ENCODE measurements at places on chromosomes 4 and X. TPM values are rescaled to one million over a fixed set of nuclear protein-coding genes. Genes with fewer than 3 reads are reported as not detected.

NOX1 gene
- not detected for total RNA-seq

IDUA gene
- total RNA-seq: 15.5 TPM

OTC gene
- total RNA-seq: 0.36 TPM

SLC9B1 gene
- total RNA-seq: 1.2 TPM

MUC7 gene
- not detected for total RNA-seq

ZNF595 gene
- total RNA-seq: 34.1 TPM

NOA1 gene
- total RNA-seq: 15.7 TPM

HMGN5 gene
- 2.4 TPM for total RNA-seq

FGFR3 gene
- 2.4 TPM for total RNA-seq

DMD gene
- total RNA-seq: 37.8 TPM

FAM53A gene
- total RNA-seq: 3.7 TPM

ENPP6 gene
- total RNA-seq: 0.63 TPM

TMPRSS11D gene
- not detected for total RNA-seq

HERC5 gene
- total RNA-seq: 5.6 TPM

SRPK3 gene
- total RNA-seq: not detected

SPIN2B gene
- 11.0 TPM for total RNA-seq

APOOL gene
- 11.2 TPM for total RNA-seq

PTTG2 gene
- not detected for total RNA-seq

RAB40AL gene
- total RNA-seq: 2.3 TPM

NAA11 gene
- not detected for total RNA-seq

MMRN1 gene
- 8.0 TPM for total RNA-seq

GAB1 gene
- total RNA-seq: 29.8 TPM

TCEAL6 gene
- total RNA-seq: 9.7 TPM

CT45A10 gene
- not detected for total RNA-seq

F8A2 gene
- not detected for total RNA-seq

MAGEA3 gene
- not detected for total RNA-seq

UCP1 gene
- total RNA-seq: not detected

ADH1B gene
- total RNA-seq: 2,187 TPM

SH3RF1 gene
- total RNA-seq: 15.9 TPM

BTK gene
- 18.7 TPM for total RNA-seq

PDLIM3 gene
- 175 TPM for total RNA-seq

SH3TC1 gene
- 23.0 TPM for total RNA-seq

GPRASP2 gene
- 14.0 TPM for total RNA-seq

GABRG1 gene
- 0.09 TPM for total RNA-seq

SHROOM3 gene
- 3.7 TPM for total RNA-seq

ADH1A gene
- 0.96 TPM for total RNA-seq

AKAP14 gene
- total RNA-seq: not detected

GATB gene
- total RNA-seq: 15.1 TPM

TLL1 gene
- 3.2 TPM for total RNA-seq

SCRG1 gene
- 0.65 TPM for total RNA-seq

BEND2 gene
- total RNA-seq: not detected

FABP2 gene
- not detected for total RNA-seq

ARHGAP36 gene
- not detected for total RNA-seq

SH3BP2 gene
- 109 TPM for total RNA-seq

ZFYVE28 gene
- total RNA-seq: 9.6 TPM

SLC38A5 gene
- total RNA-seq: 11.9 TPM

DGKK gene
- not detected for total RNA-seq

ZNF732 gene
- 0.60 TPM for total RNA-seq

NLGN4X gene
- 6.7 TPM for total RNA-seq

FGFBP1 gene
- total RNA-seq: 25.8 TPM
